H4 (cell line): ENCODE measurements at places on chromosomes 4 and X. TPM values are rescaled to one million over a fixed set of nuclear protein-coding genes. Genes with fewer than 3 reads are reported as not detected.

The GAGE13 gene
- total RNA-seq = not detected in 2 replicates

The TMPRSS11B gene
- not detected in 2 replicates for total RNA-seq

The KLHL13 gene
- 9.8 and 12.7 TPM in 2 replicates for total RNA-seq

GRCh38 chrX:139825618-139826017 lies 107.2 kb downstream of the ATP11C start:
- no peak for DNase-seq

DNA sequence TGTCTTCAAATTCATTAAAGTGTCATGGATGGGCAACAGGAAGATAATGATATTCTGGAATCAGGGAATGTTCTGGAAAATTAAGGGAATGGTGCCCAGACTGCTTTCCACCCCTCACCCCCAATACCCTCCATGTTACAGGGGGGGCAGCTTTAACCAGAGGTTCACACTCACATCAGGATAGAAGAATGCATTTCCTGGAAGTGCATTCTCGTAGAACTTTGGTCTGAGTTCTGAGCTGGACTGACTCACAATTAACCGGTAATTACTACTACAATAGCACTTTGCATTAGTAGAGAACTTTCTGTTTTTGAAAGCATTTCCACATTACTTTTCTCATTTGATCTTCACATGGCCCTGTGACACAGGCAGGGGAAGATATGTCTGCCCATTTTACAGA lies 52.5 kb upstream of the SHISA3 start:
- DNase-seq = no peak

GRCh38 chrX:44580466-44580865 lies 37.8 kb upstream of the FUNDC1 start:
- peak; percentile 41 for DNase-seq

- no peak for DNase-seq
Observed at GRCh38 chrX:154074199-154074598, 23.3 kb downstream of the MECP2 start.

DNA sequence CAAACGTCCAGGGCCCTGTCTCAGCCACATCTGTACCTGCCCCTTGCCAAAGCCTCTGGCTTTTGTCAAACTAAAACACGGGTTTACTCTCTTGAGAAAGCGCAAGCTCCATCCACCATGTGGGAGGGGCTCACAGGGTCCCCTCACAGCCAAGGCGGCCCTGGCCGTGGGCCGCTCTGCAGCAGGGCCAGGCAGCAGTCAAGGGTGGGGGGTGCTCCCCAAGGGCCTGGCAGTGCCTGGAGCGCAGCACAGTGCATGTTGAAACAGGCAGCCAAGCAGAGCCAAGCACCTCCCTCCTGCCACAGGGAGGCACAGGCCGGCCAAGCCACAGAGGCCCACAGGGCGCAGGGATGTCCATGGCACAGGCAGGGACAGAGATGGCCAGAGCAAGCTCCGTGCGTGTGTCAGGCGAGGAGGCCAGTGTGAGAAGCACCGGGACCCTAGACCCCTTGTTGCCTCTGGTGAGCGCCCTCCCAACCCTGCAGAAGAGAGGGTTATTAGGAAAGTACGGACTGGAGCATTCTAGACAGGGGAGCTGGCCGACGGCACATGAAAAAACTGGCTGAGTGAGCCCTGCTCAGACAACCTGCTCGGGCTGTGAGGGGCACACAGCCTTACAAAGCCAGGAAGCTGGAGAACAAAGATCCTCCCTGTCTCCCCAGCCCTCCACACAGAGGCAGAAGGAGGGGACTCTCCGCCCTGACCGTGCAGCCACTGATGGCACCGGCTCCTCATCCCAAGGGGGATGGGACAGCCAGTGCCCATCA lies 39.0 kb downstream of the FAM53A start:
- no peak for DNase-seq

DNA sequence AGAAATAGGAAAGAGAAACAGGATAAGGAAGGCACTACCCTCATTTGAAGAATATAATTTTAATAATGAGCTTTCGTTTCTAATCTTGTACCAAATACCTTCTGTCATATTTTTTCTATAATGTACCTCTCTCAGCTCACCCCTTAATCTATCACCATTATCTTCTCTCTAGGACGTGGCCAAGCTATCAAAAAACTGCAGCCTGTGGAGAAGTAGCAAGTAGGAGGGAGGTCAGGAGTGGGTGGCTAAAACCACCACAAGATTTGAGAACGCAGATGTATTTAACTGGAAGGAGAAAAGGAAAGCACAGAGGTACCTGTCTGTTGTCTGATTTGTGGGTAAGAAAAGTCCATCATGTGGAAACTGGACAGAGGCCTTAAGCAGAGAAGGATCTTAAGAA lies 576.7 kb upstream of the DIPK2B start:
- DNase-seq = no peak

- DNase-seq = no peak
Observed at GRCh38 chr4:32958586-32958985, 2238.4 kb downstream of the PCDH7 start.
